ENCODE measurements at places on chromosomes 1 and 21. TPM values are rescaled to one million over a fixed set of nuclear protein-coding genes. Genes with fewer than 3 reads are reported as not detected.

DNA sequence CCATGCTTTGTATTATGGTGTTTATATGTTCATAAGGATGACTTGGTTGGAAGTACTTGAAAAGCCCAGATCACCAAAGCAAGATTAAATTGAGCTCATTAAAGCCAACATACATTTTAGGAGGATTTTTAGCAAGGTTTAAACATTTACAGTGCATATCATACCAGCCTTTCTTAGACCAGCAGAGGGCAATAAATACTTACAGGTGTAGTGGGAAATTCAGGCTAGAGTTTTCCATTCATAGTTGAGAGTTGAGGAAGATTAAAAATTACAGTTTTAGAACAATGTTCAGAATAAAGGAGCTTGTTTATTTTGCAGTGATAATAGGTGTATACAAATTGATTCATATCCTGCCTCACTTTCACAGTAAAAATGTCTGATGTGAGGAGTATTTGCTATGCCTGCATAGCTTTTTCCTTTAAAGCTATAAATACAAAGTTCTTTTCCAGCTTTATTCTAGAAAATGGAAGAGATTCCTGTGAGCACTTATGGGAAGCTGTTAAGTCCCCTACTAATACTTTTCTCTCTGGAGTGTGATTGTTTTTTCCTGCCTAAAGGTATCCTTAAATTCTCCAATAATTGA lies 35.3 kb downstream of the DTL start:
- H3K27ac ChIP-seq, result no peak overlapping the region
- no peak for DNase-seq
- H3K27me3 ChIP-seq, result no peaks in the 10 kb centered on the region
- no peak overlapping the region for H3K4me3 ChIP-seq
- no peaks in the 10 kb centered on the region for H3K36me3 ChIP-seq
- peaks cover 4% of the 10 kb centered on the region for H3K4me1 ChIP-seq

The KRTAP10-7 gene
- total RNA-seq, result not detected

DNA sequence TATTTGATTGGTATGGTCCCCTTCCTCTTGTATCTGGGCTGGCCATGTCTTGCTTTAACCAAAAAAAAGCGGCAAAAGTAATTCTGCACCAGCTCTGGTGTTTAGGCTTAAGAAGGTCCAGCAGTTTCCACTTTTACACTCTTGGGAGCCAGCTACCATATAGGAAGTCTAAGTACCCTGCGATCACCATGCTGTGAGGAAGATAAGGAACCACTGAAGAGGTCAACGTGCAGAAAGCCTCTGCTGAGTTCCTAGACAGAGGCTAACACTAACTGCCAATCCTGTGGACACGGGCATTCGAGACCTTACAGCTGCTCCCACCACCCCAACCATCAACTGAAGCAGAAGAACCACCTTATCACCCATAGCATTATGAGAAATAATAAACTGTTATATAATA lies 331.4 kb downstream of the VAV3 start:
- DNase-seq, result no peak
- H3K27ac ChIP-seq, result no peak overlapping the region
- H3K4me1 ChIP-seq, result no peaks in the 10 kb centered on the region
- no peak overlapping the region for H3K4me3 ChIP-seq
- no peaks in the 10 kb centered on the region for H3K36me3 ChIP-seq
- H3K27me3 ChIP-seq, result no peaks in the 10 kb centered on the region

The CCDC185 gene
- not detected for total RNA-seq

The FNDC5 gene
- total RNA-seq, result 1.3 TPM

- H3K27me3 ChIP-seq, result no peaks in the 10 kb centered on the region
- no peak overlapping the region for H3K4me3 ChIP-seq
- H3K36me3 ChIP-seq, result no peaks in the 10 kb centered on the region
- no peaks in the 10 kb centered on the region for H3K4me1 ChIP-seq
- DNase-seq, result no peak
- no peak overlapping the region for H3K27ac ChIP-seq
Observed at GRCh38 chr1:67227196-67227595, 60.9 kb downstream of the IL23R start.

GRCh38 chr1:82013702-82014101 lies 213.0 kb downstream of the ADGRL2 start:
- no peaks in the 10 kb centered on the region for H3K27me3 ChIP-seq
- H3K27ac ChIP-seq, result no peak overlapping the region
- no peaks in the 10 kb centered on the region for H3K4me1 ChIP-seq

DNA sequence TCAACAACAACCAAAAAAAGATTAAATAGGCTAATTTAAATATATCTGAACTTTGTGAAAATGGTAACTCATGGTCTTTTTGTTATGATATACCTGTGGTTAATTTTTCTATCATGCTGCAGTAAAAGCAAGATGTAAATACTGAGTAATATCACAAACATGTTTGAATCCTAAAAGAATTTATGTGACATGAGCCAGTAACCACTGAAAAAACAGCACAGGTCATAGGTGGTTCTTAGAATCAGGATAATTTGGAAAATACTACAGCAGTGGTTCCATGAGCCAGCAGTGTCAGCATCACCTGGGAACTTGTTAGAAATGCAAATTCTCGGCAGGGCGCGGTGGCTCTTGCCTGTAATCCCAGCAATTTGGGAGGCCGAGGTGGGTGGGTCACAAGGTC lies 4.1 kb downstream of the ATP5IF1 start:
- no peak for DNase-seq
- no peaks in the 10 kb centered on the region for H3K27me3 ChIP-seq
- H3K27ac ChIP-seq, result no peak overlapping the region
- no peak overlapping the region for H3K4me3 ChIP-seq
- no peaks in the 10 kb centered on the region for H3K36me3 ChIP-seq

The AK4 gene
- 5.2 TPM for total RNA-seq

GRCh38 chr1:181011301-181012202 lies 11.1 kb downstream of the STX6 start:
- H3K4me1 ChIP-seq, result peaks cover 67% of the 10 kb centered on the region
- peak overlapping the region; percentile 67 for H3K27ac ChIP-seq
- H3K27me3 ChIP-seq, result no peaks in the 10 kb centered on the region
- no peaks in the 10 kb centered on the region for H3K36me3 ChIP-seq
- H3K4me3 ChIP-seq, result no peak overlapping the region

DNA sequence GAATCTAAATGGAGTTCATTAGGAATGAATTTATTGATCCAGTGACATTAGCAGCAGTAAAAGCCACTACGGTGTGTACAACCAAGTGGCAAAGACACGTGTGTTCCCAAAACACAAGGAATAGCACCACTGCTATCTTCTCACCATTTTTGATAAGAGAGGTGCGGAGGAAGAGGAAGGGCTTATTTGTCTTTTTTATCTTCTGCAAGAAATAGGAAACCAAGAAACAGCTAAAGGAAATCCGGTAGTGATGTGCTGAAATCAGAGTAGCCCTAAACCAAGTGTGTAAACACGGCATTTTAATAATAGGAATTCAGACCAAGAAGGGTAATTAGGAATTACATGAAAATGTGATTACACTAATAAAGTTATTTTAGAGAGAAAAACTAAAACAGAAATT lies 9.1 kb upstream of the SCYL3 start:
- no peaks in the 10 kb centered on the region for H3K27me3 ChIP-seq
- no peaks in the 10 kb centered on the region for H3K4me1 ChIP-seq
- H3K27ac ChIP-seq, result no peak overlapping the region
- H3K4me3 ChIP-seq, result no peak overlapping the region
- no peaks in the 10 kb centered on the region for H3K36me3 ChIP-seq

- no peak overlapping the region for H3K27ac ChIP-seq
- H3K4me3 ChIP-seq, result no peak overlapping the region
- DNase-seq, result no peak
- H3K36me3 ChIP-seq, result no peaks in the 10 kb centered on the region
Observed at GRCh38 chr1:8941906-8942305, 3.8 kb upstream of the CA6 start.

DNA sequence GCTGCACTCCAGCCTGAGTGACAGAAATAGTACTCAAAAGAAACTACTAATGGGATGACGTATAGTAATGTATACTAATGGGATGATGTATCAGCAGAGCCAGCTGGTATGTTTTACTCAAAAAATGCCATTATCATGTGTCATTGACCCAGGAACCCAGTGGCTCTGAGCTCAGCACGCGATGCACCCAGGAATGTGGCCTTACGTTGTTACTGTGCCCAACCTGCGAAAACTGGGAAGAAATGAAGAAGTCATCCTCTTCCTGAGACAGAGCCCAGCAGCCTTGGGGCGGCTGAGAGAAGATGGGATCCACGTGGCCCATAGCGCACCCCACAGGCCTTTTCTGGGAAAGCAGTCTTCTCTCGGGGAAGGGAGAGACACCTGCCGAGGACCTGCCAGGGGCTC lies 8.8 kb downstream of the UBE2J2 start:
- no peak for DNase-seq
- H3K4me1 ChIP-seq, result peaks cover 1% of the 10 kb centered on the region
- no peak overlapping the region for H3K4me3 ChIP-seq
- no peak overlapping the region for H3K27ac ChIP-seq
- peaks cover 17% of the 10 kb centered on the region for H3K36me3 ChIP-seq

The HHAT gene
- 8.1 TPM for total RNA-seq

DNA sequence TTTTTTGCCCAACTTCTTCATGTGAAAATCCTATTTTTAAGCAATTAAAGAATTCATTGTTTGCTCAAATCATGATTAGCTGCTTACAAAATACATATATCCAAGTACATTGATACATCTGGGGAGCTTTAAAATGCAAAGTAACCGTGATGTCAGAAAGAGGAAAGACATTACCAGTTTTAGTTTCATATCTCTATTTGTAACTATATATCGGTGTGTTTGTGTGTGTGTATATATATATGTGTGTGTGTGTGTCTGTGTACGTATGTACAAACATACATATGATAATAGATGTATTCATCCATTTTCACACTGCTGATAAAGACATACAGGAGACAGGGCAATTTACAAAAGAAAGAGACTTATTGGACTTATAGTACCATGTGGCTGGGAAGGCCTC lies 310.1 kb downstream of the DPYD start:
- no peaks in the 10 kb centered on the region for H3K27me3 ChIP-seq
- no peak overlapping the region for H3K27ac ChIP-seq
- no peaks in the 10 kb centered on the region for H3K4me1 ChIP-seq

The GPR25 gene
- total RNA-seq, result 0.54 TPM

The KRTAP25-1 gene
- not detected for total RNA-seq

GRCh38 chr1:24526940-24527542 lies 24.4 kb downstream of the RCAN3 start:
- no peak overlapping the region for H3K4me3 ChIP-seq
- no peaks in the 10 kb centered on the region for H3K36me3 ChIP-seq
- no peak for DNase-seq
- no peak overlapping the region for H3K27ac ChIP-seq

DNA sequence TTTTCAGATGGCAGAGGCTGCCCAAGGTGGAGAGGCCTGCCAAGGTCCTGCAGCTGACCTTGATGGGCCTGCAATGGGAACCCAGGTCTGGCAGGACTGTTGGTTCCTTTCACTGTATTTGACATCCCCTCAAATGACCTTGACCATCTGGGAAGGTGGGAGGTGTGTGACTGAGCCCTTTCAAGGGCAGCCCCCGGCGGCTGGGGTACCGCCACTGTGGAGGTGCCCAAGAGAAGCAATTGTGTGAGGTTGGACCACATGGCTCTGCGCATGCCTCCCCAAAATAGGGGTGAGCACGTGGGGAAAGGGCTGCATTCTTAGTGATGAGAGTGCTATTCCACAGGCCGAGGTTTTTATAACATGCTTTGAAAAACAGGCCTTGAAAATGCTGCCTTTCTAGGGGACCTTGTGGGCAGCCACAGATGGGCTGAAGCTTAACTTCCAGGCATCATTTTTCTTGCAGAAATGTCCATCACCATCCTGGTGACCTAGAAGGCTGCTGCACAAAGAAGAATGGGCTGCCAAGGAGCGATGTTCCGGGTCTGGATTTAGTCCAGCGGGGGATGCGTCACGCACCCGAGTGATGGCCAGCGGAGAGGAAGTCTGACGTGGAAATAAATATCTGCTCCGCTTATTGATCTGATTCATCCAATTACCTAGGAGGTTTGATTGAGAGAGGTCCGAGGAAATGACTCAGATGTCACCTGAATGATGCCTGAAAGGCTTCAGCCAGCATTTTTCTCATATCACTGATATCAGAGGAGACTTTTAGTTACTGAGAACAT lies 16.5 kb upstream of the UTS2 start:
- H3K27ac ChIP-seq, result no peak overlapping the region
- H3K4me3 ChIP-seq, result no peak overlapping the region
- no peaks in the 10 kb centered on the region for H3K36me3 ChIP-seq
- no peaks in the 10 kb centered on the region for H3K4me1 ChIP-seq
- peak; percentile 47 for DNase-seq

GRCh38 chr1:5971471-5972197 lies 20.6 kb downstream of the NPHP4 start:
- DNase-seq, result peak; percentile 18
- H3K36me3 ChIP-seq, result no peaks in the 10 kb centered on the region
- H3K4me1 ChIP-seq, result no peaks in the 10 kb centered on the region
- no peak overlapping the region for H3K4me3 ChIP-seq
- H3K27ac ChIP-seq, result no peak overlapping the region

- DNase-seq, result no peak
- peak overlapping the region; percentile 98 for H3K27ac ChIP-seq
- peaks cover 21% of the 10 kb centered on the region for H3K4me1 ChIP-seq
- H3K4me3 ChIP-seq, result peak overlapping the region; percentile 56
Observed at GRCh38 chr1:154935749-154936554, 567 bp downstream of the PMVK start.

- no peak overlapping the region for H3K4me3 ChIP-seq
- peaks cover 29% of the 10 kb centered on the region for H3K36me3 ChIP-seq
- no peak overlapping the region for H3K27ac ChIP-seq
Observed at GRCh38 chr21:43948740-43949498, 63.2 kb upstream of the TRAPPC10 start.

The DARS2 gene
- total RNA-seq, result 14.6 TPM

DNA sequence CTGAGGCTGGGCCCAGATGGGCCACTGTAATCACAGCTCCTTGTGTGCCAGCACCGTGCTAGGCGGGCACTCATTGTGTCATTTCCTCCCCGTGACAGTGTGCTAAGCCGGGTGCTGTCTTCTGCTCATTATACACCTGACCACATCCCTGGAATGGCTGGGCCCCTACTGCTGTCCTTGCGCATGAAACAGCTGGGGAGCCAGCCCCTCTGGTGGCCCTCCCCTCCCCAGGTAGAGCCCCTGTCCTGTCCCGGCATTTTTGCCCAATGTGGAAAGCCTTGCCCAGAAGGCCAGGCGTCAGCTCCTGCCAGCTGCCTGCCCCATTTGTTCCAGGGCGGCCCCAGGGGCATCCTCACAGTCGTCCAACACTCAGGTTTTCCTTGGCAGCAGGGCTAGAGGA lies 107.4 kb upstream of the CASZ1 start:
- H3K4me3 ChIP-seq, result no peak overlapping the region
- H3K4me1 ChIP-seq, result peaks cover 41% of the 10 kb centered on the region
- DNase-seq, result no peak
- H3K27me3 ChIP-seq, result no peaks in the 10 kb centered on the region

- H3K27me3 ChIP-seq, result no peaks in the 10 kb centered on the region
- no peak for DNase-seq
- no peaks in the 10 kb centered on the region for H3K4me1 ChIP-seq
- H3K36me3 ChIP-seq, result no peaks in the 10 kb centered on the region
Observed at GRCh38 chr21:40047993-40048730, 180.9 kb downstream of the PCP4 start.

The NBPF4 gene
- not detected for total RNA-seq

DNA sequence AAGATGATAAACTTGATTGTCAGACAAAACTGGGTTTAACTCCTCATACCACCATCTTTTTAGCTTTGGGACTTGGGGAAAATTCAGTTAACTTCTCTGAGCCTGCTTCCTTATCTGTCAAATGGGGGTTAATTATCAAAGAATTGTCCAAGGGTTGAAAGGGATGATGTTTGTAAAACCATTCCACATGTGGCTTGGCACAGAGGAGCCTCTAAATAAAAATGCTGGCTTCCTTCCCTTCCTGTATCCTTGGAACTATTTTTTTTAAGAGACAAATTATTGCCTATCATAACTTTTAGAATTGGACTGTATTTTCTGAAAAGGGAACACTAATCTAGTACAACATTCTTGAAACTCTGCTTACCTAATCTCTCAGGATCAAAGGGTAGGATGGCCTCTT lies 143.4 kb upstream of the USP24 start:
- DNase-seq, result no peak
- H3K36me3 ChIP-seq, result no peaks in the 10 kb centered on the region
- H3K27me3 ChIP-seq, result no peaks in the 10 kb centered on the region
- no peak overlapping the region for H3K4me3 ChIP-seq
